Endothelial cell of umbilical vein (primary cell): ENCODE measurements at places on chromosomes 5 and 9. TPM values are rescaled to one million over a fixed set of nuclear protein-coding genes. Genes with fewer than 3 reads are reported as not detected.

GRCh38 chr5:147532156-147532555, 22.3 kb upstream of the DPYSL3 start:
- H3K36me3 ChIP-seq, result no peaks in the 10 kb centered on the region
- H3K27ac ChIP-seq, result no peak overlapping the region
- H3K27me3 ChIP-seq, result no peaks in the 10 kb centered on the region
- no peak overlapping the region for H3K4me3 ChIP-seq
- no peak for DNase-seq
- peaks cover 47% of the 10 kb centered on the region for H3K4me1 ChIP-seq

- H3K4me1 ChIP-seq, result peaks cover 12% of the 10 kb centered on the region
- no peak overlapping the region for H3K27ac ChIP-seq
- no peaks in the 10 kb centered on the region for H3K27me3 ChIP-seq
- no peak for DNase-seq
- no peaks in the 10 kb centered on the region for H3K36me3 ChIP-seq
- no peak overlapping the region for H3K4me3 ChIP-seq
Measured at GRCh38 chr5:56479126-56479525, 246.0 kb upstream of the ANKRD55 start.

CNOT8 gene
- total RNA-seq, result 53.7 and 57.0 TPM in 2 replicates

DNA sequence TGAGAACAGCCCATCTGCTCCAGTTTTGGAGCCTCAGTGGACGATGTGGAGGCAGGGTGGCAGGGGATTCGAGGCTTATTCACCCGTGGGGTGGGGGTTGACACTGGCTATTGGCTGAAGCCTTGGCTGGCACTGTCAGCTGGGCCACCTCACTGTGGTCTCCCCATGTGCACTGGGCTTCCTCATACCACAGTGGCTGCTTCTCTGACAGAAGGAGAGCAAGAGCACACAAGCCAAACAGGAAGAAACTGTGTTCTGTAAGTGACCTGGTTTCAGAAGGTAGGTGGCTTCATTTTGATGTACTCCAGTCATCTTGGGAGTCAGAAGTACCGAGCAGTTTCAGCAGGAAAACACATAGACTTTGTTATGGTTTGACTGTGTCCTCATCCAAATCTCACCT, 24.7 kb upstream of the CTNND2 start:
- DNase-seq, result no peak
- no peaks in the 10 kb centered on the region for H3K4me1 ChIP-seq
- no peaks in the 10 kb centered on the region for H3K27me3 ChIP-seq
- no peaks in the 10 kb centered on the region for H3K36me3 ChIP-seq

PCDHB14 gene
- total RNA-seq, result 0.55 and 1.0 TPM in 2 replicates

DNA sequence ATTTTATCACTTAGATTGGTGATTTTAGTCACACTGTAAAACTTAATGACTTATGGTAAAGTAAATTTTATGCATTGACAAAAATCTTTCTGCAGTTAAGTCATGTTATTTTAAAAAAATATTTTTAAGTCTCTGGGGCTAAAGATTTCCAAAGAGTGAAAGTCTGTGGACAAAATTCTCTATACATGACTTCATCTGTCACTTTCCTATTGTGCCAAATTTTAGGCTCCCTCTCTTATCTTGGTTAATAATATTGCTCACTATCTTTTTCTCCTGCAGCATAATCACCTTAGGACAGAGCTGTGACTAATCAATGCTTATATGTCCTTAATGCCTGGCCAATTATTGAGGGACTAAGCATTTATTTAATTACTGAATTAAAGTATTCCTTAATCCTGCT, 15.2 kb downstream of the LURAP1L start:
- H3K4me1 ChIP-seq, result no peaks in the 10 kb centered on the region
- no peak for DNase-seq
- no peak overlapping the region for H3K27ac ChIP-seq

DNA sequence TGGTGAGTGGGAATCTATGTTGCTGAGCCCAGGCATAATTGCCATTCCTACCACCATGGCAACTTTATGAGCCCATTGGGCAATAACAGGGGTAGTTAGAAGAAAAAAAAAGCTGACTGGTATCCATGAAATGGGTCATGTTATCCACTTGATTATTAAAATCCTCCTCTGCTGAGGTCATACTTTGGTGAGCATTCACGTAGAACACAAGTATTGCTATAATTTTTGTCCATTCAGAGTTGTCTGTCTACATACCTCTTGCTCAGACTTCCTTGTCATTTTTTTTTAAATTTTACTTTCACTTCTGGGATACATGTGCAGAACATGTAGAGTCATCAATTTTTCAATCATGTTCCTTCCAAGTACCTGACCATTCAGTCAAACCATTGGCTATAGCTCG, 780.8 kb upstream of the ARRDC3 start:
- no peaks in the 10 kb centered on the region for H3K27me3 ChIP-seq
- H3K27ac ChIP-seq, result no peak overlapping the region

IGIP gene
- total RNA-seq, result 2.4 and 3.3 TPM in 2 replicates

DNA sequence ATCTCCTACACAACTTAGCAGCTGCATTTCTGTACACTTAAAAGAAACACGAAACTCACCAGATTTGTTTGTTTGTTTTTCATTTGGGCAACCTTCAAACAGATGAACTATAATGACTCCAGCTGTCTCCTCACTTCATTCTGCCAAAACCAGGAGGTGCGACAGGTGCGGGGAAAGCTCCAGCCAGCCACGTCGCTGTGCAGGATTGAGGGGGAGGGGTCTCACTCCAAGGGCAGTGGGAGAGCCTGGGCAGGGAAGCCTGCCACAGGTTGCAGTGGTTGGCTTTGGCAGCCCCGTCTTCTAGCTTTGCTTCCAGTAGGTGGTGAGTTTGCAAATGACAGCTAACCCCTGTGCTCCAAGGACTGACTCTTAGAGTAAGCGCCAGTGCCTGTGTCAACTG, 215.8 kb downstream of the CEMIP2 start:
- H3K4me1 ChIP-seq, result no peaks in the 10 kb centered on the region
- no peak for DNase-seq
- no peak overlapping the region for H3K27ac ChIP-seq
- no peak overlapping the region for H3K4me3 ChIP-seq
- H3K27me3 ChIP-seq, result peaks cover 1% of the 10 kb centered on the region

TMEM252 gene
- not detected in 2 replicates for total RNA-seq

EDIL3 gene
- total RNA-seq, result 28.8 and 41.2 TPM in 2 replicates

DNA sequence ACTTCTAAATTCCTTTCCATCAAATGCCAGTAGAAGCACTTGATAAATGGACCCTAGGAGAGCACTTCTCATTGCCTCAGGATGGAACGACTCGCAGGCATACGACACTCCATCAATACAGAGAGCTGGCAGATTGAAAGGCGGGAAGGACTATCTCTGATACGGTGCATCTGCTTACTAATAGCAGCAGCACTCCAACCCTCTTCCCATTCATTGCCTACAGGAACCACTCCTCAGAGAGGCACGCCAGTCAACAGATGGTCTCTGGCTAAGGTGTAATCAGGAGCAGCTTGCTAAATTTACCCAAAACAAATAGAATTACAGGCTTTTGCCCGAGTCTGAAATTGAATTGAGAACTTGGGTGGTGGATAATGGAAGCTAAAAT, 168.1 kb downstream of the EFNA5 start:
- peaks cover 24% of the 10 kb centered on the region for H3K4me1 ChIP-seq
- peak overlapping the region; percentile 90 for H3K4me3 ChIP-seq
- DNase-seq, result no peak
- peak overlapping the region; percentile 97 for H3K27ac ChIP-seq

TEX10 gene
- 20.5 and 21.2 TPM in 2 replicates for total RNA-seq

GCNT4 gene
- total RNA-seq, result not detected in 2 replicates

GRCh38 chr5:51347704-51348103, 35.5 kb upstream of the ISL1 start:
- no peak overlapping the region for H3K4me3 ChIP-seq
- H3K36me3 ChIP-seq, result no peaks in the 10 kb centered on the region
- DNase-seq, result no peak
- H3K27ac ChIP-seq, result no peak overlapping the region

DNA sequence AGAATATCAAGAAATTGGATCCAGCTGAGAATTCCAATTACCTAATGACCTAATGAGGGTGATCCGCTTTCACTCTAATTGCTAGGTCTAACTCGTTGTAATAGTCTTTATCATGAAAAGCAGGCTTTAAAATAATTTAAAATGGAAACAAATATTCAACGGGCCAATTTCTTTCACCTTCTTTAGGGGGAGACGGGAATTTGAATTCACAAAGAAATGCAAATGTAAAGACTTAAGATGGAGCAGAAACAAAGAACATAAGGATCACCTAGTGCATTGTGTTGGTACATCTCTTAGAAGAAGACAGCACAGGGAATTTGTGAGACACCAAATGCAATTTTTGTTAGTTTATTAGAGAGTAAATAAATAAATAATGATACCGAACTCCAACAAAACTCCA, 1.5 kb upstream of the KCNN2 start:
- H3K36me3 ChIP-seq, result no peaks in the 10 kb centered on the region
- H3K4me1 ChIP-seq, result peaks cover 8% of the 10 kb centered on the region
- peaks cover 70% of the 10 kb centered on the region for H3K27me3 ChIP-seq
- no peak overlapping the region for H3K4me3 ChIP-seq

DNA sequence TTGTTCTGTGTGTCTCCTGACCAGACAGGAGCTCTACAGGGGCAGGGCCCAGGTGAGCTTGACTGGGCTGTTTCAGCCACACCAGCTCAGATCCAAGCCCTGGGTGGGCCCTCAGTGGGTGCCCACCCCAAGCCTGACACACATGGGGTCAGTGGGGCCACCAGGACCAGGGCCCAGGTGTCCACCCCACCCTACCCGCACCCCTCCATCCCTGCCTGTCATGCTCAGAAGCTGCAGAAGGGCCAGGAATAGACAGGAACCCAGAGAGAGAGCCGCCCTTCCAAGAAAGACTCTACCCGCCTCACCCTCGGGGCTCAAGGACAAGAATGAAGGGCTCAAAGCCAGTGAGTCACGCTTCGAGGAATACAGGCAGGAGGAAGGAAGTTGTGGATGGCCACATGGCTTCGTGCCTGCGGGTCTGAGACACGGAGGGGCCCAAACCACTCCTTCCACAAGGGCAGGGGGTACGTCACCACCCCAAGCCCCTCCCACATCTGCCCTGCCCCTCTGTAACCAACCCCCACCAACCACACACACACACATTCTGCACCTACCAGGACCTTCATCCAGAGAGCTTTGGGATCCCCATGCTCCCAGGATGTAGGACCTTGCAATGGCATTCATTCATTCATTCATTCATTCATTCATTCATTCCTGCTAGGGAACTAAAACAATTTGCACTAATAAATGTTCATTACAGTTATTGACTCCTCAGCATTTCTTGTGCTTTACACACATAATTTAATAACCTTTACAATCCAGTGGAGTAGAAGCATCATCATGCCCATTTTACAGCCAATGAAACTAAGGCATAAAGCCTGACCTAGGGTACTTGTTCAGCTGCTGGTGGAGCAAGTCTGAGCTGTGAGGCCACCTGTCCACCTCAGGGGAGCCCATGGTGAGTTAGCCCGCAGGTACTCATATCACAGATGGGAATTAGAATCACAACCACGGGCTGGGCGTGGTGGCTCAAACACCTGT, 55.9 kb upstream of the STXBP1 start:
- H3K36me3 ChIP-seq, result peaks cover 8% of the 10 kb centered on the region
- DNase-seq, result peak; percentile 93
- H3K27me3 ChIP-seq, result no peaks in the 10 kb centered on the region
- H3K27ac ChIP-seq, result peak overlapping the region; percentile 95

TNFSF15 gene
- total RNA-seq, result 13.6 and 14.3 TPM in 2 replicates

CDX1 gene
- not detected in 2 replicates for total RNA-seq

DNA sequence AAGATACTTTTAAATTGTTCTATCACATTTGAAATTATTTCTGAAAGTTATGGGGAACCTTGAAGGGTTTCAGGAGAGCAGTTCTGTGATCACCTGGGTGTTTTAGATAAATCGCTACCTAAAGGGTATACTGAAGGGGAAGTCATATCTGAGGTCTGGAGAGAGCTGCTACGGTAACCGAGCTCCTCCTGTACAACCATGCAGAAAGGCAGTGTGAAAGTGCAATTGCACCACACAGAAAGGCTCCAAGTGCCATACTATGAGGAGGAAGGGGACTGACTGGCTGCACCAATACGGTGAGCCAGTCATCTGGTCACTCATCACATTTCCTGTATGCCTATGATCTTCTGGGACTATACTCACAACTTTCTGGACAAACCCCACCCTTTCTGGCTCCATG, 241.4 kb upstream of the SLC24A2 start:
- peaks cover 28% of the 10 kb centered on the region for H3K4me1 ChIP-seq
- no peak overlapping the region for H3K27ac ChIP-seq
- no peak overlapping the region for H3K4me3 ChIP-seq
- no peaks in the 10 kb centered on the region for H3K27me3 ChIP-seq

- no peak for DNase-seq
- no peak overlapping the region for H3K27ac ChIP-seq
- H3K4me1 ChIP-seq, result no peaks in the 10 kb centered on the region
- H3K36me3 ChIP-seq, result no peaks in the 10 kb centered on the region
- H3K4me3 ChIP-seq, result no peak overlapping the region
- no peaks in the 10 kb centered on the region for H3K27me3 ChIP-seq
Measured at GRCh38 chr9:20207176-20207575, 415.1 kb downstream of the MLLT3 start.

NMUR2 gene
- not detected in 2 replicates for total RNA-seq

ZNF462 gene
- 24.7 and 27.0 TPM in 2 replicates for total RNA-seq

FSTL4 gene
- total RNA-seq, result 0.07 TPM in 1 of 2 replicates, not detected in the other

DNA sequence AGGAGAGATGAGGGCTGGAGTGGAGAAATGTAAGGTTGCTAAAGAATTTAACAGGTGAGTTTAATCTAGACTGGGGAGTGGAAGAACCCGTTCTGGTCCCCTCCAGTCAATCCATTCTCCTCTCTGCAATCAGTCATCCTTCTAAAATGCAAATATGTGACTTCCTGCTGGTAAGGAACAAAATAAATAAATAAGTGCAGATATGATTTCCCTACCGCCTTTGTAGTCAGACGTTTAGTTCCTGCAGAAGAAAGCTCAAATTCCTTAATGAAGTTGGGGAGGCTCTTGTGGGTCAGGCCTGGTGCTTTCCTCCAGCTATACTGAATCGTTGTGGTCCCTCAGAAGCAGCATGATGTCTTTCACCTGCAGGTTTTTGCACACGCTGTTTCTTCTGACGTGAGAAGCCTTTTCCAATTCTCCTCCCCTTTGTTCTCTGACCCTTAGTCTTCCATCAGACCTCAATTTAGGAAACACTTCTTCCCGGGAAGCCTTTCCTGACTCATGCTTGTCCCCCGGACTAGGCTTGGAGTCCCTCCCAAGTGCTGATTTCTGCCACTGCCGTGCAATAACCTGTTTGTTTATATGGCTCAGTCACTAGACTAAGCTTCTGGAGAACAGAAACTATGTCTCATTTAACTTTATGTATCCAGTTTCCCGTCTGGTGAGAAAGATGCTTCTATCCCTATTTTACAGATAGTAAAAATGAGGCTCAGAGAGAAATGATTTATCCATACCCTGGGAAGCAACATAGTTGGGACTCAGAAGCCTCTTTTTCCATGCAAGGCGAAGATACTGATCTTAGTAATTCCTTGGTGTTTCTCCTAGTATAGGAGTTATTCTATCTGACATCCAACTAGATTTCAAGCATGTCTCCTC, 1.3 kb downstream of the ATP6V1G1 start:
- H3K4me1 ChIP-seq, result peaks cover 26% of the 10 kb centered on the region
- no peaks in the 10 kb centered on the region for H3K27me3 ChIP-seq
- peaks cover 7% of the 10 kb centered on the region for H3K36me3 ChIP-seq
- peak overlapping the region; percentile 2 for H3K27ac ChIP-seq

FAM153A gene
- total RNA-seq, result not detected in 2 replicates
